ENCODE measurements at places on chromosomes 1 and 21.

DNA sequence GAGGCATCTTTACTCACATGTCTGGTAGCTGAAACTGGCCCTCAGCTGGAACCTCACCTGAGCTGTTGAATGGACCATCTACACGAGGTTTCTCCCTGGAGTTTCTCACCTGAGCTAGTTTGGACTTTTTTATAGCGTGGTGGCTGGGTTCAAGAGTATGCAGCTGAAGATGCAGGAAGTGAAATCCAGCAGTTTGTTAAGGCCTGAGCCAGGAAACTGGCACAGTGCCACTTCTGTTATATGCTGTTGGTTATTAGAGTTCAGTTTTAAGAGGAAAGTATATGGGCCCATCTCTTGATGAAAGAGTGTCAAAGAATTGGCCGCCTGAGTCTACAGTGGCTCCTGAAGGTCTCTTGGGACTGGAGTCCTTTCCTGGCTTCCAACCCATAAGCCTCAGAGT lies 35.6 kb downstream of the STUM start:
- DNase-seq, result no peak

DNA sequence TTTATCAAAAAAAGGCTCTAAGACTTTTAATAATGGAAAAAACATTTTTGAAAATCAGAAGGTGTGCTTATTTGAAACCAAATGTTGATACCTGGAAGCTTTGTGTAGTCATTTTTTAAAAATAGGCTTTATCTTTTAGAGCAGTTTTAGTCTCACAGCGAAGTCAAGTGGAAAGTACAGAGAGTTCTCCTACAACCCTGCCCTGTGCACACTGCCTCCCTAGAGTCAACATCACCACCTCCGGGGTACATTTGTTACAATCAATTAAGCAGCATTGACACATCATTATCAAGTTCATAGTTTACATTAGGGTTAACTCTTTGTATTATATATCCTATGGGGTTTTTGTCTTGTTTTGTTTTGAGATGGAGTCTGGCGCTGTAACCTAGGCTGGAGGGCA lies 10.7 kb upstream of the ERO1B start:
- no peak for DNase-seq

- no peak for DNase-seq
These were observed 6.0 kb upstream of the PPIE start for GRCh38 chr1:39732730-39733129.

DNA sequence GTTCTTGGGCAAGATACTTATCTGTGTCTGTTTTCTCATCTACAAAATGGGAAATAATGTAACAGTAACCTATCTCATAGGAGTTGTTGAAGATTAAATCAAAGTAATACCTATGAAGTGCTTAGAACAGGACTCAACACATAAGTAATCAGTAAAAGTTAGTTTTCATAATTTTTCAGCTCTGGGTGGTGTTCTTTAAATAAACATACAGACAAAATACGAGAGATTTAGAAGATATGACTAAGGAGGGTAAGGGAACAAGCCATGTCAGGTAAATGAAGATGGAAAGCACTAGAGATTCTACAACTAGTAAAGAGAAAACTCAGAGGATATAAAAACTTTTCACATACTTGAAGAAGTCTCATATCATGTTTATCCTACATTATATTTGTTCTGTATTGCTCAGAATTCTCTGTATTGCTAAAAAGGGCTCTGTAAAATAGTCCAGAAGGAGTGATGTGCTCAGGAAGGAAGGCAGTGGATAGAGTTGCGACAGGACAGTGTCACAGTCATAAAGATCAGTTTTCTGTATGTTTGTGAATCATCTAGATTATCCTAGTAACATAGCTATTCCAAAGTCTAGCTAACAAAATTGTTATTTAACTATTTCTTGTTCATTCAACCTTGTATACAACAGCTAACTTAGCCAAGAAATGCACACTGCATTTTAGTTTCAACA lies 16.0 kb downstream of the LIN9 start:
- no peak for DNase-seq

DNA sequence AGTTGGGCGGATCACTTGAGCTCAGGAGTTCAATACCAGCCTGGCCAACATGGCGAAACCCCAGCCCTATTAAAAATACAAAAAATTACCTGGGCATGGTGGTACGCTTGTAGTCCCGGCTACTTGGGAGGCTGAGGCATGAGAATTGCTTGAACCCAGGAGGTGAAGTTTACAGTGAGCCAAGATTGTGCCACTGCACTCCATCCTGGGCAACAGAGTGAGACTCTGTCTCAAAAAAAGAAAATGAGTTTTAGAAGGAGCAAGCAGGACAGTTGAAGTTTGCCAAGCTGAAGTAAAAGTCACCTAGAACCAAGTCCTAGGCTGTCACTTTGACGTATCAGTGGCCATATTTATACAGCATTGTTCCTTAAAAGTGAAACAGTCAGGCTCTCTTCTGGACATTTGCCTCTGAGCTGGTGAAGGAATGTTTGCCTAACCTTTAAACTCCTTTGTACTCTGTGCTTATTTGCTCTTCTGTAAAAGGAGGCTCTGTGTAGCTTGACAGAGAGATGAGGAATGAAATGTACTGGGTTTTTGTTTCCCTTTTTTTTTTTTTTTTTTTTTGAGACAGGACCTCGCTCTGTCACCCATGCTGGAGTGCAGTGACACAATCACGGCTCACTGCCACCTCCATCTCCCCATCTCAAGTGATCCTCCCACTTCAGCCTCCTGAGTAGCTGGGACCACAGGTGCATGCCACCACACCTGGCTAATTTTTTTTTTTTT lies 2.8 kb downstream of the RAB4A start:
- DNase-seq, result no peak

DNA sequence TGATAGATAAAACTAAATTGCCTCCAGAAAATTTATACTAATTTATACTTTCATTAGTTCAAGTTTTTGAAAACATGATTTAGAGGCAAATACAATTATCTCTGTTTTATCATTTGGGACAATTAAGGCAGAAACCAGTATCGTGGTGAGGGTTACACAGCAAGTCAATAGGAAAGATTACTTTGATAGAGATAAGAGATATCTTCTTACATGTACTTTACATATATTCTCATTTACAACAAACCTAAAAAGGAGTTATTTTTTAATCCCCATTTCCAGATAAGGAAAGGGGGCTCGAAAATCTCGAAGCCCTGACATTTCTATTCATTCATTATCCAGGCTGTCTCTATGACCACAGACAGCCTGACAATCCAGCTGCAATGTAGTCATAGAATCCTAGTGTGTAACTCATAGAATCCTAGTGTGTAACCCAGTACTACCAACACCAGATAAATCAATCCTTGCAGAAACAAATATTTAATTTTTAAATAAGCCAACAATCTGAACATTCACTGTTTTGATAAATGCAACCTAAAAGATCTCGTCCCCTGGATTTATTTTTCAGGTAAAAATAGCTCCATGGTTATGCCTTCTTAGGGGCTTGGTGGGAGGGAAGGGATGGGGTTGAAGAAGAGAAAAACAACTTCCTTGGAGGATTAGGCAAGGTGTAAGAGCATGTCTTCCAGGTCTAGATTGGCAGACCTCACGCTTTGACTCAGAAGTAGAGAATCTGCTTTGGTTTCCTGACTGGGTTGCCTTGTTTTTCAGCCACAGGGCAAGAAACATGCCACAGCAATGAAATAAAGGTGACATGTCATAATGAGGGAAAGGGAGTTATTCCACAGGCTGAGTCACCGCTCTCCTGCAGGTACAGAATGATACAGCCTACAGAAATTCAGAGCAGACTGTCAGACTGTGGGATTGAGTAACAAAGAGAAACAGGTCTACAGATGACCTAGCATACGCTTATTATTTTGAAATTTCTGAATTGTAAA lies 45.6 kb downstream of the IRF2BP2 start:
- DNase-seq, result no peak

- no peak for DNase-seq
These were observed 11.9 kb downstream of the TSPAN2 start for GRCh38 chr1:115077286-115077983.

DNA sequence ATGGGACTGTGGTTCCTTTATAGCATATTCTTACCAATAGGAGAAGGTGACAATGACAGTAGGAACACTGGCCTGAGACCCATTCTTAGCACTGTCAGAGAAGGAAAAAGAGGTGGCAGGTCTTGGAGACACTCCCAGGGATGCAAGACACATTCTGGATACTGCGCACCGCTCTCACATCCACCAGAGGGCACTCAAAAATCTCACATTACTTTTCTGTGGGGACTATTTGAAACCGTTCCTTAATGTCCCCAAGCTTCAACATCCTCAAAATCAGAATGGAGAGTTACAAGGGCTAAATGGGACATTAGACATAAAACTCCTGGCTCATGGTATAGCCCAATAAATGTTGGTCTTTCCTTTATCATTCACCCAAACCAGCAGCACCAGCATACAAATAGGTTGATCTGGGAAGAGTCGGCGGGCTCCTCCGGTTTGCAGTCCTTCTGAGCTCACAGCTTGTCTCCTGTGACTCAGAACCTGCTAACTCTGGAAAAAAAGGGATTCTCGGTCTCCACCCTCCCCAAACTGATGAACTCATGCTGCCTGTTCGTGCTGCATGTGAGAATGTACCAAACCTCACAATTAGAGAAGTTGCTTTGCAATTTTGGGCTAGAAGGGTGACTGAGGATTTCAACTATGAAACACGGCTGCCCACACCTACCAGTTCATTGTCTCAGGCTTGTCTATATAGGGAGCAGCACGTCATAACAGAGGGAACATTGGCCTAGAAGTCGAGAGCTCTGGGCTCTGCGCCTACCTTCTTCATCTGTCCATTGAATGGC lies 40.2 kb downstream of the IL12RB2 start:
- DNase-seq, result peak; percentile 52

- DNase-seq, result no peak
These were observed 90.7 kb downstream of the MRPL37 start for GRCh38 chr1:54290506-54291184.

DNA sequence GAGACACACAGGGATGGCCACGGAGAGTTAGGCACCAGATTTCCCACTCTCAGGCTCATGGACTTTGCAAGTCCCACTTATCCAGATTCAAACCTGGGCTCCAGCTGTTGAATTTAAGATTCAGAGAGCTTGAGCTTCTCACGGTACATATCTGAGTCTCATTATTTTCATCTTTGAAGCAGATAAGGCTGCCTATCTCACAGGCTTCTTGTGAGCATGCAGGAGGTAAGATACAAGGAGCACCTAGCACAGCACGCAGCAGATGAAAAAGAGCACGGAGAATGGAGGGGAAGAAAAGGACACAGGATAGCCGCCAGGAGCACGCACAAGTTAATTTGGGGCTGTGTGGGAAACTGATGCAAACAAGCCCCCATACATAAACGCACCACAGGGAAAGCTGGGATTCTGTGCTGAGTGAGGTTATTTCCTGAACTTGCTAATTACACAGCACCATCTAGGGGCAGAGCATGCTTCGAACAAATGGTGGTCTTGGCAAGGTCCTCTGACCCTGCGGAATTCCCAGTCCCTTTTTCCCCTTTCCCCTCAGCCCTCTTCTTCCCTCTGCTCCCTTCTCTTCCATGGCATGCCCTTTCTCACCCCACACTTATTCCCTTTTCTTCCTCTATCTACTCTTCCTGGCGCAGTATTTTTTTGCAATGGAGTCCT lies 134.7 kb upstream of the VANGL1 start:
- peak; percentile 36 for DNase-seq

DNA sequence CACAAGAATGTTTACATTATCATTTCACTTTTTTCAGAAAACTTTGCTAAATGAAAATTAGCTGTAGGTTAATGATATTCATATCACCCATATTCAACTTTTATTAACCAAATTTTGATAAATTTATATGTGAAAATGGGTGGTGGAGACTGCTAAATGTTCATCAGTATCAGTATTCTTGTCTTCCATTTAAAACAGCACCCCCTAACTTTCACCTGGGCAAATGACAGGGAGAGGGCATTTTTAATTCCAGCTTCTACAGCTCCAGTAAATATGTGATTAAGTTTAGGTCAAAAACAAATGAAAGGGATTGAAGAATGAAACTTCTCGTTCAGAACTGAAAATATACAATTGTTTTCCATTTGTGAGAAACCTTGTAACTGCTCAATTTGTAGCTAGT lies 722.2 kb downstream of the KCNT2 start:
- no peak for DNase-seq

DNA sequence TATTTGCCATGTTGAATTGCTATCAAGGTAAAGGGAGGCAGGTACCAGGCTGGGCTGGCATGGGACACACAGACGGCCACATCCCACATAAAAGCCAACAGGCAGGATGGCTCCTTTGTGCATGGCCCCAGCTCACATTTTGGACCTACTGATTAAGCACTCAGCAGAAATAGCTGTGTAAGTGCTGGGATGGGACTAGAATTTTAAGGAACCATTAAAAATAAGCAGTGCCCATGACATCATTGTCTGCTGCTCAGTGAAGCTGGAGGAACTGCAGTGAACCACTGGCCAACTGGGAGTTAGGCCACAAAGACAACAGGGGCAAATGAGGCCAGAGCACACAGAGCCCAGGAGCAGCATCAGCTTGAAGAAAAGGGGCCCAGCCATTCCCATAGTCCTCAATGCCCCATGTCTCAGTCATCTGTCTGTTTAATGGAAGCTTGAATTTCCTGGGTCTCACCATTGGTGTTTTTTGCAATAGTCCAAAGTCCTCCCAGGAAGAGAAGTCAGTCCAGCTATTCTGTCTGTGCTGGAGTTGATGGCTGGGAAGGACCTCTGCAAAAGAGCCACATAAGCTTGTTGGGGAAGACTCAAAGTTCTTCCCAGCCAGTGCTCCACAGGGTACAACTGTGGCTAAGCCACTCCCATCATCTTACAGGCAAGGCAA lies 45.3 kb upstream of the TNR start:
- DNase-seq, result no peak

- no peak for DNase-seq
These were observed 24.7 kb downstream of the EPHX1 start for GRCh38 chr1:225834417-225835329.

DNA sequence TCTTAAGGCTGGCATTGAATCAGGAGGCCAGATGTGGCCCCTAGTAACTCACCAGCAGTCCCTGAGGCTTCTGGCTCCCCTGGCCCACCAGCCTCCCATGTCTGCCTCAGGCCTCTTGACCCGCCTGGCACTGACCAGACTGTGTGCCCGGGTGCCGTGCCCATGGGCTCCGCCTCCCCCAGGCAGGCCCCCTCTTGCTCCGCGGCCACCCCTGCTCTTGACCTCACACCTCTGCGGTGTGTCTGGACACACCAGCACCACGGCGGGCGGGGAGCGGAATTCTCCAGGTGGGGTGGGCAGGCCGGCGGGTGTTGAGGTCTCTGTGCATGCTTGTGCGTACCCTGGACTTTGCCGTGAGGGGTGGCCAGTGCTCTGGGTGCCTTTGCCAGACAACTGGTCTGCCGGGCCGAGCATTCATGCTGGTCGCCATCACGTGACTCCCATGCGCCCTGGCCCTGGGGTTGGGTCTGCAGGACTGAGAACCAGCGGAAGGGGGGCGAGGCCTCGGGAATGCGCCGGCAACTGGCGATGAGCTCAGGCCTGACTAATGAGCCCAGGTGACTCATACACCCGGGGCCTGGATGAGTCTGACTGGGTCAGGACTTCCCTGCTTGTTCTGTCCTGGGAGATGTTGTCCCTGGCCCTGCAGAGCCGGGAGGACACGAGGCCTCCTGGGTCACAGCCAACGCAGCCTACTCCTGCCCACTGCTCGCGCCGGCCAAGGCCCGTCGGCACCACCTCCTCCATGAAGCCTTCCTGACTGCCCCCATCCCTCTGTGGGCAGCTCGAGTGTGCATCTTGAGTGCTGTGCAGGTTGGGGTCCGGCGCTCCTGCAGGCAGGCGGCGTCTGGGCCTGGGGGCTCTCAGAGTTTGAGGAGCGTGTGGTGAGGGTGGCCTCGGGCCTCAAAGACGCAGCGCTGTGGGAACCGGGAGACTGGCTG lies 22.6 kb downstream of the COL18A1 start:
- no peak for DNase-seq

Data from retina (tissue), 1 donor.